Activated effector memory CD4-positive, alpha-beta T cell treated with anti-CD3 and anti-CD28 coated beads, Interleukin-2, amount 50 U/mL, for 16 hours (primary cell): ENCODE measurements at places on chromosomes 4 and X.
A peak's percentile ranks its signal among the peaks of the same experiment; 100 is the strongest.

DNA sequence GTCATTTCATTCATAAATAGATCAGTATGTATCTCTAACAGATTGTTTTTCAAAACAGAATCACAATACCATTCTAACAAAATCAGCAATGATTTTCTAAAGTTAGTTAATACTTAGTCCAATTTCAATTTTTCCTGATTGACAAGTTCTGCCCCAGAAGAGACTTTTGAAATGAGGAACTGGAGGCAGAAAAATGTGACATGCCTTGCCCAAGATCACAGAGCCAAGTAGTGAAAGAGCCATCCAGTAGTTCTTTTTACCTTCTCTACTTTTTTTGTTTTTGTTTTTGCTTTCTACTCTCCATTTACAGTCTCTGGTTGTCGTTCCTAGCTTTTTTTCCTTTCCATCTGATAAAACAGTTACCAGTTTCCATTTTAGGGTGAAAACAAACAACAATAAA lies 129.3 kb upstream of the TMEM164 start:
- DNase-seq: no peak

- DNase-seq: peak; percentile 74
Observed at GRCh38 chrX:136880003-136880451, 498 bp downstream of the RBMX start.

DNA sequence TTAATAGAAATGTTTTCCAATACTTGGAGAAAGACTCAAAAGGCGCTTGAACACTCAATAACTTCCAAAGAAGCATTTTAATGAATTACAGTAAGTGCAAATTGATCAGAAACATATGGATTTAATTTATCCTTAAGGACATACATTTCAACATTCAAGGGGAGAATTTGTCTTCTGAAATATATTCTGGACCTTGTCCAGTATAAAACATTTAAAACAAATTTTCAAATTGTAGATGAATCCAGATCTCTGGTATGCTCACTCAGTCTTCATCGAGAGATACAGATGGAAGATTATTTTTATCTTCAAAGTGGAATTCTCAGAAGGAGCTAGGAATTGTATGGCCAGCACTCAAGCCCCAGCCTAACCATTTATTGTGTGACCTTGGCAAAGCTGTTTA lies 310.4 kb downstream of the ZNF674 start:
- DNase-seq: no peak

DNA sequence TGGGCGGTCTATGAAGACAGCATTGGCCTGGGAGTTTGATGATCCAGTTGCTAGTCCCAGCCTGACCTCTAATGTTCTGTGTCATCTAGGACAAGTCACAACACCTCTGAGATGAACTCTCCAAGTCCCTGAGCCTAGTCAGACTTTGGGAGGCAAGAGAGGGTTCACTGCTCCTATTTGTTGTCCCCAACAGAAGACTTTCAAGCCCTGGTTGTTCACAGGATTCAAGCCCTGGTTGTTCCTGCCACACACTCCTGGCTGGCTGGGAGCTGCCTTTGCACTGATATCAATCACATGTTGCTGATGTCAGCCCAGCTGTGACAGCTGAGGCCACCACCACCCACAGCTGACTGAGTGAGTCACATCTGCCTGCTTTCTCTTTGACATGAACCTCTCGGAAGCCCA lies 253.2 kb upstream of the RASGEF1B start:
- peak; percentile 81 for DNase-seq

- DNase-seq: no peak
Observed at GRCh38 chrX:107747596-107748161, 27.9 kb downstream of the TSC22D3 start.

DNA sequence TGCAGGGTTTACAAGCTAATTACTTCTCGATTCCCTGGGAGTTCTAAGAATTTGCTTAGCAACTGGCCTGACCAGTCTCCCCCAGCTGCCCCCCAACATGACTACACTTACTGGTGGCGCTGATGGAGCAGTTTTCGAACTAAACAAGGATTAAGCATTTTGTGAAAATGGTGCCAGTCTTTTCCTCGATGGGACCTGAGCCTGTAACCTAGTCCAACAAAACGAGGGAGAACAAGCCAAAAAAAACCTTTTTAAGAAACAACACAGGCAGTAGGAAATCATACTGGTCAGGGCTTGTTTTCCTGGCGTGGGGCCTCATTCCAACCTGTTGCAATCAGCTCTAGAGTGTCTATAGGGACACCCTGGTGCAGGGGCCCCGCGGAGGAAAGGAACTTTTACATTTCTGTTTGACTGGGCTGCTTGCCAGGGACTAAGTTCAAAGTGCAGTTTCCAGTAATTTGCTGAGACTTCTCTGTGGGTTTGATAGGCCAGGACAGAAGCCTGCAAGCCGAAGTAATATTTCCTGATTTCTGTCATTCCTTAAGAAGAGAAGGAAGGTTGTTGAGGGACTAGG lies 158.7 kb downstream of the SPRY1 start:
- no peak for DNase-seq

GRCh38 chr4:183098723-183099536 lies at the start of gene WWC2:
Gene WWC2, plus strand, starts transcription at chr4:183099257. Its CDS starts 235 bp downstream, at chr4:183099492.
- DNase-seq: peak; percentile 84

DNA sequence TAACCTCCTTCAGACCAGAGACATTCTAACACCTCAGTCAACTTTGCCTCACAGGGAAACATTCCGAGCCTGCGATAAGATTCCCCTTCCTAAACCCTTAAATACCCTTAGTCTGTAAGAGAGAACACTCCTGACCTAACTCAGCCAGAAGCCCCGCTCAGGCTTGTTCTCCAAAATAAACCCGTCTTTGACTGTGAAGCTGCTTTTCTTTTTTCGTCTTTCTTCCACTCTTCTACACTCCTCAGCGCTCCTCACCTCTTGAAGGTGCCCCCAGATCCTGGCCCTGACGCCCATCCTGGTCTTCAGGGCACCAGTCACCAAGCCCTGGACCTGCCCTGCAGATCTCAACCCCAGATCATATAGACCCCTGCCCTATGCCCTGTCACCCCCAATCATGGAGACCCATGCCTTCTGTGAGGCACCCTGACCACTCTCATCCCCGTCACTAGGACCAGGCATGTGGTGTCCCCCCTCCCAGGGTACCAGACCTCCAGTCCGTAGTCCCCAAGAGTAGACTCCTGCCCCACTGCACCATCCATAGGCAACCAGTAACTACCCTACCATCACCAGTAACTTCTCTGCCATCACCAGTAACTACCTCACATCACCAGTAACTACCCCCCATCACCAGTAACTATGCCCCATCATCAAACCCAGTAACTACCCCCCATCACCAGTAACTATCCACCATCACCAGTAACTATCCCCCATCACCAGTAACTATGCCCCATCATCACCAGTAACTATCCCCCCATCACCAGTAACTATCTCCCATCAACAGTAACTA lies 3.5 kb downstream of the ASMTL start:
- DNase-seq: peak; percentile 59

GRCh38 chr4:15963001-15963451 lies at the start of gene FGFBP2:
Gene FGFBP2, minus strand, starts transcription at chr4:15963175. Its CDS starts 46 bp downstream, at chr4:15963129.
- peak; percentile 67 for DNase-seq

DNA sequence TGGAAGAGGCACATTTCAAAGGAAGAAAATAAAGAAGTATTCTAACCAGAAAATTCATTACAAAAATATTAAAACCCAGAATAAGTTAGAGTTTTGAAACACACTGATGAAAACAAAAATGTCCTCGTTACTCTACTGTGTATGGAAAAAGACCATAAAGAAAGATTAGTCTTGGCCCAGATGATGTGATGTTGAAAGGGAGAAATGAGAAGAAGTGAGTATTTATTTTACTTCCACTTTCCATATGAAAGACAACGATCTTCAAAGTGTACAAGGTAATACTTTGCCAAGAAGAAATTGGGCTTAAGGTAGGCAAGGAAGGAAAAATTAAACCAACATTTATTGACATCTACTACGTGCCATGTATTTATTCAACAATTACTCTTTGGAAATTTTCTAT lies 48.6 kb upstream of the EMCN start:
- no peak for DNase-seq

DNA sequence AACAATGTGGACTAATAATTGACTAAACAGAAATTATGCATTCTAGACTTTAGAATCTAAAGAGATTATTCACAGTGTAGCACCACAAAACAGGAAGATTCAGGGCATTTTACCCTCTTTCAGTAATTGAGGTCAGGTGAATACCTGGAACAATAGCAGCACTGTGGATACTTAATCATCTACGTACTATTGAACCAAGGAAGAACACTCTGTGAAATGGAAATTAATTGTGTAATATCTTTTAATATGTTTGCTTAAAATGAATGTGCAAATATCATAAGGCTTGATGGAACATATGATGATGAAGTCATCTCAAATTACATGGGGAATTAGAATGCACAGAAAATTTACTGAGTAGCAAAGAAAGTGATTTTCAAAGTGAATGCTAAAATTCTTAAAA lies 68.5 kb upstream of the MAP9 start:
- DNase-seq: no peak

DNA sequence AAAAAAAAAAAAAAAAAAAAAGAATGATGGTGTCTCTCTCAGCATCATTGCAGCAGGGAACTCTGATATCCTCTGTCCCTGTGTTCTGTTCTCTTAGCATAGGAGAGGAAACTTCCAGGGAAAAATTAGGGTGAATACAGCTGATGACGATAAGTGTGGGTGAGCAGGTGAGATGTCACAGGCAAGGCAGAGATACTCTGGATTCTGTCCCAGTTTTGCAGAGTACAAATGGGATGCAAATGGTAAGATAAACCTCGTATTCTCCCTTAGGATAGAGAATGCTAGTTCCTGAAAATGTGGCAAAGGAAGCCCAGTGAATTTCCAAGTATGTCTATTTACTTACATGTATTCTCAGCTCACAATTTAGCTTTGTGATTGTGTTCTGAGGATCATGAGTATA lies 671.6 kb upstream of the BOD1L1 start:
- DNase-seq: no peak

DNA sequence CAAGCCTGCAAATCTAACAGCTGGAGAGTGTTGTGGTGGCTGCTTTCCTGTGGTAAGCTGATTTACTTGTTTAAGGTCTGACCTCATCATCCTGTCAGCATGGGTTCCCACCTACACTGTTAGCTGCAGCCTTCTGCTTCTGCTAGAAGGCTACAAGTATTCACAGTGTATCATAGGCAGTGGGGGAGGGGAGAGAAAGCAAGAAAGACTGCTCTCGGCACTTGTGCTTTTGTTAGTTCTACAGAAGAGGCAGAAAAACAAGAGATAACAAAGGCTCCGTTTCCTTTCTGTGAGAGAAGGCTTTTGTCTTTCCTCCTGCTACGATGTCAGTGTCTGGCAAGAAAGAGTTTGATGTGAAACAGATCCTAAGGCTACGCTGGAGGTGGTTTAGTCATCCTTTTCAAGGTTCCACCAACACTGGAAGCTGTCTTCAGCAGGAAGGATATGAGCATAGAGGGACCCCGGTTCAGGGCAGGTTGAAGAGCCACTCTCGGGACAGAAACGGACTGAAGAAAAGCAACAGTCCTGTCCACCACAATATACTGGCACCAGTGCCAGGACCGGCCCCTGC lies at the start of gene KLHL4:
KLHL4 (plus strand) TSS at position 232 of the 571 bp plus-strand sequence; CDS start at position 324, 92 bp downstream.
- no peak for DNase-seq

DNA sequence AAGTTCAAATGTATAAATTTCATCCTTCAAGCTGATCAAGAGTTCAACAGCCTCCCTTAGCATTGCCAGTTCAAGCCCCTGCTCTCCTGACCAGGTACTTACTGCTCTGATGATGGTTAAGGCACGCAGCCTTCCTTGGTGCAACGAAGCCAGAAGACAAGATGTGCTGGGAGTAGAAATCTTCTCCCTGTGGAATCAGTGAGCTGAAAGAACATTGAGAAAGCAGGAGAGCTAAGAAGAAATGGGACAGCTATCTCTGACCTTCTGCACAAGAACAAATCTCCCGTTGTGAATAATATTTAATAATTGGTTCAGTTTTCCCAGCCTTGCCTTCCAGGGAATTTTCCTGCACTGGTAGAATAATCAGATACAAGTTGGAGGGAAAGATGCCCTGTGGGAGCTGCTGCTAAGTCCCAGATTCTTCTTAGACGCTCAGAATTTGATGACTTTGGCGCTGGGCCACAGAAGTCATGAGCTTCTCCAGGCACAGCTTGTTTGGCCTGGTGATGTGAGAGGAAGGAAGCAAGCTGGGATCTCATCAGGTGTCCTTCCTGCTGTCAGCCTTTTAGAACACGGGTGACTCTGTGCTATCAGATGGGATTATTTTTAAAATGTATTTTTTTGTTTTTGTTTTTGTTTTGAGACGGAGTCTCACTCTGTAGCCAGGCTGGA lies 77.8 kb downstream of the CD38 start:
- DNase-seq: no peak
